Activated CD4-positive, CD25-positive, alpha-beta regulatory T cell treated with anti-CD3 and anti-CD28 coated beads, Interleukin-2, amount 50 U/mL, for 24 hours (primary cell): ENCODE measurements at places on chromosomes 3 and 15.

GRCh38 chr3:49899815-49900214, 3.9 kb downstream of the MST1R start:
- ATAC-seq = no peak

DNA sequence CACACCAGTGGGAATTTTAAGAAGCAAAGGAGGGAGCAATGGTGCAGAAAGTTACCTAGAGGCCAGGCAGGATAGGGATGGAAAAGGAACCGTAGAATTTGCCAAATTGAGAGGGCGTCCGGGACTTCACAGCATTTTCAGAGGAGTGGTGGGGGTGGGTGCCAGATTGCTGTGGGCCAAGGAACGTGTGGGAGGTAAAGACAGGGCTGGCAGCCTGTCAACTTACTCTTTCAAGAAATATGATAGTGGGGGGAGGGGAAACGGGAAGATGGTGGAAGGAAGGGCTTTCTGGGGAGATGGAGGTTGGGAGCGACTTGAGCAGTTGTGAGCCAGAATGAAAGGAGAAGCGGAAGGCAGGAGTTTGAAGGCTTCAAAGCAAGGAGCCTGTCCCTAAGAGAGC, 1.4 kb upstream of the SLC6A11 start:
- no peak for ATAC-seq

- ATAC-seq = no peak
Measured at GRCh38 chr3:54321520-54321919, 199.2 kb downstream of the CACNA2D3 start.

- ATAC-seq = no peak
Measured at GRCh38 chr3:104286645-104287044, 1080.1 kb upstream of the ALCAM start.

GRCh38 chr15:89772932-89773583, 3.1 kb upstream of the MESP2 start:
- no peak for ATAC-seq

DNA sequence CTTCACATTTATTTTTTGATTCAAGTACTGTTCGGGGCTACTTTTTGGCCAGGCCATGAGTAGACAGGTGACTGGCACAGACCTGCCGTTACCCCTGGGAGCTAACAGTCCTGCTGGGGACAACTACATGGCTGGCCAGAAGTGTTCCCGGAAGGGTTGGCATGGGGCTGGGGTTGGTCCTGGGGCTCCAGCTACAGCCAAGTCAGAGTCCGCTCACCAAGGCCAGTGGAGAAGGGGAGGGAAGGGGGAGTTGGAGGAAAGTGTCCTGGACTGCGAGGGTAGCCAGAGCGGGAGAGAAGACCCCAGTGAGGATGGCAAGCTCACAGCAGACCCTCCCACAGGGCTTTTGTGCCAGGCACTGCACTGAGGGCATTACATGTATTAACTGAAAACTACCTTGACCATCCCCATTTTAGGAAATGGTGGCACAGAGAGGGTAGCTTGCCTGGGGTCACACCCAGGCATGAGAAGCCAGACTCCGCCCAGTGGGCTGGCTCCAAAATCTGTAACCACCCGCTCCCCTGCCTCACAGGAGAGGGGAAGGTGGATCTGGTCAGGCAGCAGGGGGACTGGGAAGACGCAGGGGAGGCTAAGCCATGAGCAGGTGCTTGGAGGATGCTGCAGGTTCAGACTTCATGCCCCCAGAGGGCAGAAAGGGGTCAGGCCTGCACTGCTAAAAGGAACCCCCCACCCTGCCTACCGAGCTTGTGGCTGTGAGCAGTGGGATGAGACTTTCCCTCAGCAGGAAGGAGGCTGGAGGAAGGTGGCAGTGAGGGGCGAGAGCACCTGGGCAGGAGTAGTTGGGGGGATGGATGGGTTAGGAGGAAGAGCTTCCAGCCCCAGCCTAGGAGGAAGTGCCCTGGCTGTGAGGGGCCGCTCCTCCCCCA, 38.3 kb upstream of the ESYT3 start:
- ATAC-seq = no peak

DNA sequence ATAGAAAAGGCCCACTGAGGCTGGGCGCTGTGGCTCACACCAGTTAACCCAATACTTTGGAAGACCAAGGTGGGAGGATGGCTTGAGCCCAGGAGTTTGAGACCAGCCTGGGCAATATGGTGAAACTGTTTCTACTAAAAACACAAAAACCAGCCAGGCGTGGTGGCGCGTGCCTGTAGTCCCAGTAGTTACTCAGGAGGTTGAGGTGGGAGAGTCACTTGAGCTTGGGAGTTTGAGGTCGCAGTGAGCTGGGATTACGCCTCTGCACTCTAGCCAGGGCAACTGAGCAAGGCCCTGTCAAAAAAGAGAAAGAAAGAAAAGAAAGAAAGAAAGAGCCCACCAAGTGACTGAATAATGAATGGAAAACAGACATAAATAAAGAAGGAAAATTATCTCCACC, 32.0 kb downstream of the TAMM41 start:
- no peak for ATAC-seq

- peak; percentile 88 for ATAC-seq
Measured at GRCh38 chr3:32882603-32883025, 64.8 kb downstream of the TRIM71 start.

DNA sequence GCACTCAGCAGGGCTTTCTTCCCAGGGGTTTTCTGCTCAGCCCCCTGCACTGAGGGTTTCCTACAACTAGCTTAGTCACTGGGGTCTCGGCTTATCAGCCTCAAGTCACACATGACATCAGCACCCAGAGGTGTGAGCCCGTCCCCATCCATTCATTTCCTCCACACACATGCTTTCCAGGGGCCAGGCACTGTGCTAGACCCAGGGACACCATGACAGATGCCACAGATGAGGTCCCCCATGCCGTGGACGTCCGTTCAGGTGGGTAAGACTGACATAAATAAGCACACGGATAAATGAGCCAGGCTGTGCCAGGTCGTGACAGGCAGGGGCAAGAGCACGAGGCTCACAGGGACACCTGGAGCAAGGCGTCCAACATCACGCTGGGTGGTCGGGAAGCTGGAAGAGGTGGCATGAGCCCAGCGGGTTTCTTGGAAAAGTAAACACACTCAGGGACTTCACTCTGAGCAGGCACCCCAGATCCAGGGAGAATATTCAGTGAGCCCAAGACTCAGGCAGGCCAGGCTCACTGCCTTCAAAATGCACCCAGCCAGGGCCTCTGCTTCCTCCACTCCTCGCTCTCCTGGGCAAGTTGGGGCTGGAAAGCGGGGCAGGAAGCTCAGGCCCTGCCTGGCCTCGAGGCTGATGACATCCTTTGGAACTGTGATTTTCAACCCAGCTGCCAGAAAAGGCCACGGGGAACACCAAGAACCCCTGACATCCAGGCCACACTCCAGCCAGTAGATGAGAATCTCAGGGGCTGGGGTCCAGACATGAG, 139.3 kb downstream of the CHSY1 start:
- no peak for ATAC-seq

- no peak for ATAC-seq
Measured at GRCh38 chr15:30905821-30906220, 2.1 kb downstream of the FAN1 start.

DNA sequence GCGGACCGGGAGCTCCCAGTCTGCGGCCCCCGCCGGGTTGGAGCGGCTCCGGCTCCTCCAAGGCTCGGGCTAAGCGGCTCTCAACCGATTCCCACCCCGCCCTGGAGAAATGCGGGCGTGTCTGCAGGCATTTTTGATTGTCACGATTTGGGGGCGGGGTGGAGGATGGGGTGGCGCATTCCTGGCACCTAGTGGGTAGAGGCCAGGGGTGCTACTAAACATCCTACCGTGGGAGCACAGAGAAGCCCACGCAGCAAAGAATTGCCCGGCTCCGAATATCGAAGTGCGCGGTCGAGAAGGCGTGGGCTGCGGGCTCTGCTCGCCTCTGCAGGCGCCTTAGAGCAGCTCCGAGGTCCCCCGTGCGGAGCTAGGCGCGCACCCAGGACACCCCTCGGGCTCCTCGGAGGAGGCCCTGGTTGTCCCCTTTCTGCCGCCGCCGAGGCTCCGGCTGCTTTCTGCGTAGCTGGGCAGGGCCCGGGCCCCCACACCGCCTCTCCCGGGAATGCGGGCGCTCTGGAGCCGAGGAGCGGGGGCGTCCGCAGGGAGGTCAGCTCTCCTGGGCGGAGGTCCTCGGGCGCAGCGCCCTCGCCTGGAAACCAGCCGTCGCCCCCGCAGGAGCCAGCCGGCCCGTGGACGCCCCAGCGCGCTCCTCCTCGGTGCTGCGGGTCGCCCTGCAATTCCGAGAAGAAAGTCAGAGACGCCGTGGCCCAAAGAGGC, 16.5 kb upstream of the LAMP3 start:
- peak; percentile 72 for ATAC-seq

- no peak for ATAC-seq
Measured at GRCh38 chr15:101617390-101617965, 34.7 kb downstream of the TM2D3 start.

DNA sequence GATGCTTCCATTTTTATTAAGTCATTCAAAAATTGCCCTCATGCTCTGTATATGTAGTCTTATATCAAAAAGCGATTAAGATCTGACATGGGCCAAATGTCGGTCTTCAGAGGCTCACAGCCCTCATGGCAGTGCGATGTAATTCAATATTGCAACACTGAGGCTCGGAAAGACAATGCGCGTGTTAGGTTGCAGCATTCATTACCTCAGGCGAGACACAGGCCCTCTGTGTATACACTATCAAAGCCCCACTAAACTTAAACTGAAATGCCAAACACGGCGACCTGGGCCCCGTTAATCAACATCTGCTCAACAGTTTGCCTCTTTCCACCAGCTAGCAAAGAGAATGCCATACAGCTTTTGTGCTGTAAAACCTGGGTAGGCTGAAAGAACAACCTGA, 413.4 kb downstream of the ERC2 start:
- no peak for ATAC-seq

DNA sequence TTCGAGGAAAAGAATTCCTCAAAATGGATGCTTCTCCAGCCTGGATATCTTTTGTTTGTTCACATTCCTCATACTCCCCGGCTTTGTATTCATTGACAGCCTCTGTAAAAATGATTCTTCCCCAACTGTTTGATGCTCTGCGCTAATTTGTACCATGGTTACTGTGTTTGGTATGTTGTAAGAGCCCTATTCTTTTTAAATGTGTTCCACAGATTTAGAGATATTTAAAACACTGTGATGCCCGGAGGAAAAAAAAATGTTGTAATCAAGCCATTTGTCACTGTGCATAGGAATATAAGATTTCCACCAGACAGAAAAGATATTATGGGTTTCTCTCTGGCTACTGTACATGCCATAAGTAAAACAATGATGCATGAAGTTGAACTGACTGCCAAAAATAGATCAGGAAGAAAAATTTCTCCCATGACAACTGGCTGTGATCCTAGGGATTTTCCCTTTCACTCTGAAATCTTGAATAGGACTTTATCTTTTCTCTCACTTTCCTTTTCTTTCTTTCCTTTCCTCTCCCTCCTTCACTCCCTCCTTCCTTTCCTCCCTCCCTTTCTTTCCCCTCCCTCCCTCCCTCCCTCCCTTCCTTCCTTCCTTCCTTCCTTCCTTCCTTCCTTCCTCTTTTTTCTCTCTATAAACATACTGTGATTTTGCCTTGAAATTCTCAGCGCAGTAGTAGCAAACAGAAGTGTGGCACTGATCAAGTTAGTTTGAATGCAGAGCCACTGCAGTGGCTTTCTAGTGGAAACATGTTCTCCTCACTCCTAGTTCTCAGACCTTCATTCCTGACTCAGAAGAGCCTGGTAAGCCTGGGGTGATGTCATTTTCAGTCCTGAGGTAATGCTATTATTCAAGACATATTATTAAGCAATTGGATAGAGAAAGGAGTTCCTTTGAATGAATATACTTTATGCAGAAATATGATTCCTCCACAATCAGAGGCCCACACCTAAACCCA, 254.9 kb upstream of the TBL1XR1 start:
- no peak for ATAC-seq

DNA sequence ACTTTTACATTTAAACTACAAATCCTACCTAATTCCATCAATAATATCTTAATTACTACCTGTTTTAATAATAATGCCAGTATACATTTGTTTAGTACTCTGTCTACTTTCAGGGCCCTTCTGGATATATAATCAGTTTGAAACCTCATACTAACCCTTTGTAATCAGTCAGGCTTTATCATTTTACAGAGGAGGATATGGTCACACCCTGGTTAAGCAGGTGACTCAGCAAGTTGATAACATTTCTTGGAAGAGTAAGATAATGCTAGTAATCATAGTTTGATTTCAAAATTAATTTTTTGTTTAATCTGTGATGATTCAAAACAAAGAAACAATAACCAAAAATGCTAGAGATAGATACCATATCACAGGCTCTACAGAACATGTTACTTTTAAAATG, 208.2 kb upstream of the MANF start:
- ATAC-seq = no peak

DNA sequence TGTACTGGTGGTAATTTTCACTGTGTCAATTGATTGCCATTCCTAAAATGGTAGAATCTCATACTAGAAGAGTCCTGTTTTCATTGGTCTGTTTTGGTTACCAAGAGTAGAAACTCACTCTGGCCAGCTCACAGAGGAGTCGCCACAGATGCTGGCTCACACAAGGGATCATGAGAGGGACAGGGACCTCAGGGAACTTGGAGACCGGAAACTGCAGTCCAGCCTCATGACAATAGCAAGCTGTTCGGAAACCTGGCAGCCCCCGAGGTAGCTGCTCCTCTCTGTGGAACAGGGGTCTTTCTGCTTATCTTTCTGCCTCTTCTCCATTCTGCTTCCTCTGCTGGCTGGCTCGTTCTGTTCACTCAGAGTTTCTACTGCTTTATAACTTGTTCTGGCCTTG, 192.9 kb downstream of the PLCL2 start:
- no peak for ATAC-seq

GRCh38 chr15:33960549-33960935, 7.8 kb upstream of the CHRM5 start:
- no peak for ATAC-seq

DNA sequence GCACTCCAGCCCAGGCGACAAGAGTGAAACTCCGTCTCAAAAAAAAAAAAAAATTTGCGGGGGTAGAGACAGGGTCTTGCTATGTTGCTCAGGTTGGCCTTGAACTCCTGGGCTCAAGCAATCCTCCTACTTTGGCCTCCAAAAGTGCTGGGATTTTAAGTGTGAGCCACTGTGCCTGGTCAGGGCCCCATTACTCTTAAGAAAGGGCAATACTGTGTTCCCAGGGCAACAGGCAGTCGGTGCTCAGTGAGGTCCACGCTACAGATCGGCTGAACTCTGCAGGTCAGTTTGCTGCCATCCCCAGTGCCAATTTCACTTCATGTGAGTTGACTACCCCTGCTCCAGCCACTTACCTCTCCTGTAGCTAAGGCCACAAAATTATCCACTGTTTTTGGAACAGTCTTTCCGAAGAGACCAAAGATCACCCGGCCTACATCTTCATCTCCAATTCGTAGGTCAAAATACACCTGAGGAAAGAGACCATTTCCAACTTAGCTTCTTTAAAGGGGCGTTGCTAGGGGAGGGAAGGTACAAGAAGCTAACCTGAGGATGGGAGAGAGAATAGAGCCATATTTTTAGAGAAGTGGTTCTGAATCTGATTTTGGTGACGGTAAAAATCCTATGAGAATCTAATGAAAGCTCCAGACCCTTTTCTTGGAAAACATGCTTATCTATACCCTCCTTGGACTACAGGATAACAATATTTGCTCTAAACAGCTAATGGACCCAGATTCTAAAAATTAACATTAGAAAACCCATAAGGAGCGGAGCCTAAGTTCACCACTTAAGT, 939 bp downstream of the PPIB start:
- no peak for ATAC-seq
